ENCODE measurements at places on chromosomes 7 and 10. TPM values are rescaled to one million over a fixed set of nuclear protein-coding genes. Genes with fewer than 3 reads are reported as not detected.

GRCh38 chr10:77060913-77061312 is 576.7 kb downstream of the KCNMA1 start:
- DNase-seq, result no peak
- H3K4me3 ChIP-seq, result no peak overlapping the region
- no peaks in the 10 kb centered on the region for H3K4me1 ChIP-seq
- H3K36me3 ChIP-seq, result no peaks in the 10 kb centered on the region

DNA sequence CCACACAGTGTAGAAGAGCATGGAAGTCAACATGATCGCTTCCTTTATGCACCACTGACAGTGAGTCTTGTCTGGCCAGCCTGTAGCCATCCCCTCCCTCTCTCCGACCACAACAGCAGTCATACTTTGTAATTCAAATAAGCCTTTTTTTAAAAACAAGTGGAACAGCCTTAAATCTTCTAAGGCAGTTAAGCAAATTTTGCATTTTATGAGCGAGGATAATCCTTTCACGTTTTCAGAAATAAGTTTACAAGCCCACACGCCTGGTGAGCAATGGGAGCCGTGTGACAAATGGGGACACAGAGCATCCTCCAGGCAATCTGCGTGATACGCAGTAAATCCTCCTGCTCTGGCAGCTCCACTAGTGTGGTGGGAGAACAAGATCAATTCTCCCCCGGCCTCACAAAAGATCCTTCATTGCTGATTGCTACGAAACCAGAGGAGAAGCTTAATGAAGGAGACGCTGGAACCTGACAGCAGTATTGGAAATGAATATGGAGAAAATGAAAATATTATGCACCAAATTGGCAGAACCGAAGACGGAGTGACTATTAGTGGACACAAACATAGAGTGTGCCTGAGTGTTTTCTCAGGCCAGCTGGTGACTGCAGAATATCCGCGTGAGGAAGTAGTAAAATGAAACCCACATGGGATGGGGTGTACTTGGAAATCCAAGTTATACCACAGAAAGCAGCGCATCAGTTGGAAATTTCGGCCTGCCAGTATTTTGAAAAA is 104.2 kb upstream of the CDCA7L start:
- peaks cover 7% of the 10 kb centered on the region for H3K27me3 ChIP-seq
- DNase-seq, result no peak
- H3K4me3 ChIP-seq, result no peak overlapping the region
- H3K4me1 ChIP-seq, result no peaks in the 10 kb centered on the region
- no peak overlapping the region for H3K27ac ChIP-seq
- no peaks in the 10 kb centered on the region for H3K36me3 ChIP-seq

DNA sequence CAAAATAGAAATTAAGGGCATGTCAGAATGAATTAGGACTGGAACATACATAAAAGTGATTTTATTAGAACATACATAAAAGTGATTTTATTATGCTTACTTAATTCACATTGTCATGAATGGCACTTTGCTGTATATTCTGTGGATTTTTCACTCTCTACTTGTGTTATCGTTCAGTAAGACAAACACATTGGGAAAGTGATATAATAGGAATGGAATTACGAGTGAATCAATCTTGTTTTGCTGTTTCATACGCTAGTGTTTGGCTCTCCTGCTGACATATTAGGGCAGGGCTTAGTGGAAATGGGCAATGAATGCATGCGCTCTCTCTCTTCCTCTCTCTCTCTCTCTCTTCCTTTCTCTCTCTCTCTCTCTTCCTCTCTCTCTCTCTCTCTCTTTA is 561.1 kb downstream of the ACTR3B start:
- no peaks in the 10 kb centered on the region for H3K27me3 ChIP-seq
- H3K4me3 ChIP-seq, result no peak overlapping the region
- no peak for DNase-seq

- peak overlapping the region; percentile 92 for H3K27ac ChIP-seq
- DNase-seq, result peak; percentile 62
- no peaks in the 10 kb centered on the region for H3K27me3 ChIP-seq
- H3K4me1 ChIP-seq, result peaks cover 22% of the 10 kb centered on the region
- peaks cover 16% of the 10 kb centered on the region for H3K36me3 ChIP-seq
These were observed 1.1 kb upstream of the TRIP6 start for GRCh38 chr7:100865938-100866728.

GRCh38 chr7:45682358-45682735 is 108.2 kb downstream of the ADCY1 start:
- H3K4me3 ChIP-seq, result no peak overlapping the region
- H3K36me3 ChIP-seq, result no peaks in the 10 kb centered on the region
- no peaks in the 10 kb centered on the region for H3K4me1 ChIP-seq

- peak overlapping the region; percentile 19 for H3K27ac ChIP-seq
- no peaks in the 10 kb centered on the region for H3K27me3 ChIP-seq
- DNase-seq, result peak; percentile 10
- peaks cover 16% of the 10 kb centered on the region for H3K4me1 ChIP-seq
These were observed 18.4 kb downstream of the EEPD1 start for GRCh38 chr7:36171503-36171902.

- no peak for DNase-seq
- no peaks in the 10 kb centered on the region for H3K36me3 ChIP-seq
- no peak overlapping the region for H3K27ac ChIP-seq
- no peak overlapping the region for H3K4me3 ChIP-seq
These were observed 54.9 kb downstream of the TFPI2 start for GRCh38 chr7:93835702-93836101.

DNA sequence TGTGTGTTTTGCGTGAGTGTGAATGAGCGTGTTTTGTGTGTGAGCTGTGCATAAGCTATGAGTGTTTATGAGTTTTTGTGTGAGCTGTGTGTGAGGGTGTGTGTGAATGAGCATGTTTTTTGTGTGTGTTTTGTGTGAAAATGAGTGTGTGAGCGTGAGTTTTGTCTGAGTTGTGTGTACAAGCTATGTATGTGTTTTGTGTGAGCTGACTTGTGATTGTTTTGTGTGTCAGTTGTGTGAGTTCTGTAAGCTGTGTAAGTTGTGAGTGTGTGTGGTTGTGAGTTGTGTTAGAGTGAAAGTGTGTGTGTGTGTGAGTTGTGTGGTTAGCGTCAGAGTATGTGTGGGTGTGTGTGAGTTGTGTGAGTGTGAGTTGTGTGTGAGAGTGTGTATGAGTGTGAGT is 343.2 kb downstream of the PTPRN2 start:
- H3K4me3 ChIP-seq, result no peak overlapping the region
- H3K27ac ChIP-seq, result no peak overlapping the region
- H3K4me1 ChIP-seq, result no peaks in the 10 kb centered on the region
- DNase-seq, result no peak
- no peaks in the 10 kb centered on the region for H3K36me3 ChIP-seq

GRCh38 chr10:51369903-51370302 is 295.6 kb downstream of the PRKG1 start:
- H3K36me3 ChIP-seq, result no peaks in the 10 kb centered on the region
- no peaks in the 10 kb centered on the region for H3K4me1 ChIP-seq
- peaks cover 8% of the 10 kb centered on the region for H3K27me3 ChIP-seq

The BZW2 gene
- total RNA-seq, result 113 TPM

The PRSS37 gene
- not detected for total RNA-seq

The PVRIG gene
- total RNA-seq, result 27.7 TPM

The TAS2R41 gene
- not detected for total RNA-seq
